ENCODE measurements at places on chromosomes 3 and 15. TPM values are rescaled to one million over a fixed set of nuclear protein-coding genes. Genes with fewer than 3 reads are reported as not detected.

Gene MST1R
- 1.2 TPM for total RNA-seq

Gene LRRC31
- not detected for total RNA-seq

Gene RAB6B
- 0.51 TPM for total RNA-seq

Gene LRRC15
- 0.30 TPM for total RNA-seq

Gene MOBP
- total RNA-seq, result not detected

Gene ERC2
- total RNA-seq, result 0.59 TPM

Gene RBPMS2
- 0.14 TPM for total RNA-seq
